ENCODE measurements at places on chromosomes 1 and 21.

GRCh38 chr1:64515427-64515826, 45.5 kb downstream of the CACHD1 start:
- DNase-seq: no peak

- no peak for DNase-seq
Measured at GRCh38 chr1:198873696-198874230, 234.9 kb downstream of the PTPRC start.

GRCh38 chr1:119160866-119161265, 20.4 kb upstream of the WARS2 start:
- DNase-seq: no peak

- no peak for DNase-seq
Measured at GRCh38 chr1:25873120-25873519, 2.4 kb downstream of the PAQR7 start.

DNA sequence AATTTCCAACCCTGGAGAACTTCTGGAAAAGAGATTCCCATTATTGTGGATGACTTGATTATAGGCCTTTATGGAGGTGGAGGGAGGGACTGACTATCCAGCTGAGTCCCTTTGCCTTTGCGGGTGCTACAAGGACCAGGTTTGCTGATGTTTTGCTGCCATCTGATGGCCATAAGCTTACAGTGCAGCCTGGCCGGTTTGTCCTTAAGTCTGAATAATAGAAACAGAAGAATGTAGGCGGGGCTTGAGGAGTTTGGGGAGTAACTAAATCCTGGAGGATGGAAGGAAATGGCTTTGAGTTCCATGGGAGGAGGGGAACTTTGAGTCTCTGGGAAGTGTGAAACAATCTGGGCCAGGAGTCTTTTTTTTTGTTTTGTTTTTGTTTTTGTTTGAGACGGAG, 55.7 kb upstream of the CD1D start:
- DNase-seq: peak; percentile 91

DNA sequence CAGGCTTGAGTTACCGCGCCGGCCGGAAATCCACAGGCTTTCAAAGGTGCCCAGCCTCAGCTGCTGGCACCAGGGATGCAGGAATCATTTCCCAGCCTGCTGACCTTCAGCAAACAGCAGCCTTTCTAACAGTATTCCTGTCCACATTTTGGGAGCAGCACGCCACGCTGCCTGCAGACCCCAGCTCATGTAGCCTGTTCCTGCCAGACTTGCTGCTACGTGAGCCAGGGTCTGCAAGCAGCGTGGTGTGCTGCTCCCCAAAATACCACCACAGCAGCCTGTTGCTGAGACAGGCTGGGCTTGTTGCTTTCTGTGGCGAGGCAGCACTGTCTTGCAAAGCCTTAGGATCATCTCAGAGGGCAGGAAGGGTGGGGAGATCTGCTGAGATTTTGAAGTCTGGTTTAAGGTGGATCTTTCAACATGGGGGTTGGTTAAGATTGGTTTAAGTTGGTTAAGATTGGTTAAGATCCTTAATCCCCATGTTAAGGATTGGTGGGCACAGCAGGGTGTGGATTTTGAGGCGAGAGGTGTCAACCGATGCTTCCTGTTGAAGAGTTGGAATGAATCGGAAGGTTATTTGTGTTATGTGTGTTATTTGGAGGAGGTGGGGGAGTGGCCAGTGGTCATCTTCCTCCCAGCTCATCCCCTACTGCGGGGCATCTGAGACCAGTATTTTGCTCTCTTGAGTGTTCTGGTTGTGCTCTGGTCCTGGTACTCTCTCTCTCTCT, 12.9 kb downstream of the FAAH start:
- no peak for DNase-seq

GRCh38 chr21:31218830-31219608, 125.0 kb downstream of the TIAM1 start:
- no peak for DNase-seq

DNA sequence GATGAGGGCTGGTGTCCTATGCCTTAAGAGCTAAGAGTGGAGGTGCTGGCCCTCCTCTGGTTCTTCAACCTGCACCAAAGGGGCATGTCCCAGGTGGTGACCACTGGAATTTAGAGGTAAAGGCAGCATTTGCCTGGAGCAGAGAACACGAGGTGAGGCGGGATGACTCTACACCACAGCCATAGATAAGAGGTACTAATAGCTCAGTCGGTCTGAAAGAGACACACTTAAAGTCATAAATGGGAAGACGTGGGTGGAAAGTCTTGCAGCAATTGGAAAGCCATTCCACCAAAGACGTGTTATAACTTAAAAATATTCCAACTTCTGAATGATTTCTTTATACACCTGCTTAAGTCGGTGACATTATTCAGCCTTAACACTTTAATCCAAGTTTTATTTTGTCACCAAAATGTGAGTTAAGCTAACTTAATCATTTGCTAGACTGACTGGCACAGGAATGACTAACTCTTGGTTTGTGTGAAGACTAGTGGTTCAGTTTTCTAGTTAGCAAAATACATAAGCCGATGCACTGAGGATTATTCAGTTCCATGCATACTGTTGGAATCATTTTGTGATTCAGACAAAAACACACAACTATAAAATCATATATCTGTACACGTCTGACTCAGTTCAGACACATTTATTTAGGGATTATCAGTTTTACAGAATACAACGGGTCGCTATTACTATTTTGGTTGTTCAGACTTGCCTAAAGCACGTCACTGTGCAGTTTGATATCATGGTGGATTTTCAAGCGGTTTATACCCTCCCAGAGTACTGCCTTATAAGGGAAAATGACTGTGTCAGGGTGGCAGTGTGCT, 4.6 kb upstream of the ETS2 start:
- DNase-seq: no peak

GRCh38 chr1:235503403-235504121, 690 bp downstream of the B3GALNT2 start:
- peak; percentile 8 for DNase-seq

- DNase-seq: no peak
Measured at GRCh38 chr1:96333522-96334235, 387.9 kb upstream of the PTBP2 start.

DNA sequence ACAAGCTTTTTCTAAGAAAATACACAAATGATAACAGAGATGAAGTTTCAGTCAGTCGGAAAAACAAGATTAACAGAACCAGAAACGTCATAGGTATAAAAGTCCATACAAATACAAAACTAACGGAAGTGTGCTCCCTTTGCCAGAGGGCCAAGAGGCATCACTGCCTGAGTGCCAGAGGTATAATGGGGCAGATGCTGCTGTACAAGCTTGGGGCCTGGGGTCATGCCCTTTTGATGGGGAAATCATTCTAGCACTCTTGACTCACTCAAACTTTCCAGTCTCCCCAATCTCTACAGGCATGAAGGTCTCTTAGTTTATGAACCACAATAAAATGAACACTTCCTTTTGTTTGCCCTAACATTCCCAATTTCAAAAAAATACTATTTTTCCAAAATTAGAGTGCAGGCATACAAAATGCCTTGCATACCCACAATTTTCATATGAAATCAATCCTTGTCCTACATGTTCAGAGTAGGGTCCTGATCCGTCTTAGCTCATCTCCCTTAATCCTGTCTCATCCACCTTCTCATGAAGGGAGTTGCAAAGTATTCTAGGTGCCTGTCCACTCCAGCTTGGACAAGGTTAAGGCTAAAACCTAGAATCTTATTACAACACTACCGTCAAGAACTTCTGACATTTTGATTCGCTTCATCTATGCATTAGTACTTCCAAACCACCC, 1.5 kb downstream of the RPL22 start:
- no peak for DNase-seq

DNA sequence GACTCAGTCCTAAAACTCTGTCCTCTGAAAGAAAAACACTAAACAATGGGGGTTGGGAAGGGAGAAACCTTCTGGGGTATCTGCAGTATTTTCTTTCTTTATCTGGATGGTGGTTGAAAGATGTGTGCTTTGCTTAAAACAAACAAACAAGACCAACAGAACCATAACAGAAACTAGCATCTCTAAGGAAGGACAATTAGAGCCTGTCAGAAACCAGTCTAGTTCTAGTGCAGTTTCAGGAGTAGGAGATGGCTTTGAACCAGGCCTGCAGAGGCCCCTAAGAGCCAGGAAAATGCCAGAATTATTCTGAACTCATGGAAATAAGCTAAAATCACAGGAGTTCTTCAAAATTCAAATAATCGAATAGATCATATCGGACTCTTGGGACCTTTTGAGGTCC, 18.5 kb downstream of the ILDR2 start:
- DNase-seq: no peak

GRCh38 chr1:89912073-89912472, 82.8 kb upstream of the ZNF326 start:
- DNase-seq: no peak

GRCh38 chr1:85481688-85482087, 16.7 kb upstream of the DDAH1 start:
- no peak for DNase-seq

- peak; percentile 39 for DNase-seq
Measured at GRCh38 chr1:154747740-154748404, 122.2 kb downstream of the KCNN3 start.

DNA sequence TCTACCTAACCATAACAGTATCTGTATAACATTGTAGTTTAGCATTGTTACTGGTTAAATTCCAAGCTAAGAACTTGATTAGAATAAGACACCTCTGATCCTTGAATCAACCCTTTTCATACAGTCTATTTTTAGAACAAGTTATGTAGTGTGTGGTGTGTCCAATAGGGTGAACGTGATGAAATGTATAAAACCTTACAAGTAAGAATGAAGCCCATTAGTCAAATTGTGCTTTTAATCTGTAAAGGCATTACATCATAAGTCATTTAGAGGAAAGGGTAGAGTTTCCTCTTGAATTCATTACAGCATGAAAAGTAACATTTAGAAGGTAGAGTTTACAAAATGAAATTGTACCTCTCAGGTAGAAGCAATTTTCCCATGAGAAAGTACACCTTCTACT, 479.2 kb downstream of the LTN1 start:
- DNase-seq: no peak

DNA sequence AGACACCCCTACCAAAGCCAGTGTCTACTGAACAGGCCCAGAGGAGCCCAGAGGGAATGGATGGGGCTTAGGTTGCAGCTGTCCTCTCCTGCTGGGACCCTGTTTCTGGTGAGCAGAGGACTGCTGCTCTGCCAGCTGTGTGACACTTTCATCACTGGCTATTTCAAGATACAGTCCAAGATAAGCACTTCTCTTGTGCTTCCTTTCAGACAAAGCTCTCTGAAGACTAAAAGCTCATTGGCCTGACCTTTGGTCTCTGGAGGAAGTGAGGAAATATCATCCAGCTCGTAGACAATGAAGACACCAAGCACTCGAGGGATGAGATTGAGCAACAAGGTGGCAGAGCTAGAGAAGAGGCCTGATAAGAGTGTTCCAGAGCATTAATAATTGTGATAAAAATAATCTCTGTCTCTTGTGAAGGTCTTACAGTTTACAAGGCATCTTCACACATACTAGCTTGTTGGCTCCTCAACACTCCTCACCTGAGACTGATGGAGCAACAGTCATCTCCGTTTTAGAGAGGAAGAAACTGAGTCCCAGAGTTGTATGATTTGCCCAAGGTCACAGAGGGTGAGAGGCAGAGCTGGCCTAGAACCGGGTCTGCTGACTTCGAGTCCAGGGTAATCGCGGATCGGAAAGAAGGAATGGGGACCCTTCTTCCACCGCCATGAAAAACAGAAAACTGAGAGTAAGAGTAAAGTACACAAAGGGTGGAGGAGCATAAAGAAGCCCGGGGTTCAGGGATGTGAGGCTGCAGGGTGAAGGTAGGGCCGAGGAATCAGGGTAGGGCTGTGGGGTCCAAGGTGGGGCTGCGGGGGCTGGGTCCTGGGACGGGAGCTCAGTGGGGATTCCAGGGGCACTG, 666 bp downstream of the PAFAH2 start:
- DNase-seq: no peak

- no peak for DNase-seq
Measured at GRCh38 chr1:222791006-222791710, 23.7 kb upstream of the DISP1 start.

GRCh38 chr1:234605983-234606783, 3.8 kb downstream of the IRF2BP2 start:
- DNase-seq: no peak

- DNase-seq: no peak
Measured at GRCh38 chr1:226749467-226749866, 10.4 kb upstream of the ITPKB start.

DNA sequence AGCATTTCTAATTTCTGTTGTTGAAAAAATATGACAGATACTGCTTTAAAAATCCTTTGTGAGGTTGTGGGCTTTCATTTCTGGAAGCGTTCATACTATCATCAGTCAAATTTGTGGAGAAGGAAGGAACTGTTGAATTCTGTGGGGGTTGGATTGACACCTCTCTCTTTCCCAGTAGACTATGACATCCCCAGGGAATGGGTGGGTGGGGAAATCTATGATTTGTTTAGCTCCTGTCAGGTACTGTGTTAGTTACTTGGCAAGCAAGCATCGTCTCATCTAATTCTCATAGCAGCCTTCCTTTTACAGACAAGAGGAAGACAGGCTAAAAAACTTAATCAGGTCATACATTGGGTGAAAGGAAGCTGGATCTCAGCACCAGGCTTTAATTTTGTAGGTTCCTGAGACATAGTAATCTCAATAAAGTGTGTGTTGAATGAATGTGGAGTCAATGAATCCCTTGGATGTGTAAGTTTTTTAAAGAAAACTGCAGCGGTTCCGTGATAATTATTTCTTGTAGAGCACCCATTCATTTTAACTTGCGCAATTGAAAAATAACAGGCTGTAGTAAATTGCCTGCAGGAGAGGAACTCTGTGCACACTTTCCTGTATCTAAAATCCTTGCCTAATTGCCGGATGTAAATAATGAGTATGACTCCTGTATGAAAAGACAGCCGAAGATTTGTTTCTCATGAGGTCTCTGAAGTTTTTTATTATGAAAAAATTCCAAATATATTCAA, 60.6 kb downstream of the MYOM3 start:
- peak; percentile 98 for DNase-seq

GRCh38 chr21:34827445-34828235, 158.8 kb downstream of the CLIC6 start:
- DNase-seq: no peak

GRCh38 chr1:157278383-157279137, 140.4 kb upstream of the ETV3 start:
- no peak for DNase-seq

- no peak for DNase-seq
Measured at GRCh38 chr1:52328615-52329014, 37.4 kb downstream of the CC2D1B start.

DNA sequence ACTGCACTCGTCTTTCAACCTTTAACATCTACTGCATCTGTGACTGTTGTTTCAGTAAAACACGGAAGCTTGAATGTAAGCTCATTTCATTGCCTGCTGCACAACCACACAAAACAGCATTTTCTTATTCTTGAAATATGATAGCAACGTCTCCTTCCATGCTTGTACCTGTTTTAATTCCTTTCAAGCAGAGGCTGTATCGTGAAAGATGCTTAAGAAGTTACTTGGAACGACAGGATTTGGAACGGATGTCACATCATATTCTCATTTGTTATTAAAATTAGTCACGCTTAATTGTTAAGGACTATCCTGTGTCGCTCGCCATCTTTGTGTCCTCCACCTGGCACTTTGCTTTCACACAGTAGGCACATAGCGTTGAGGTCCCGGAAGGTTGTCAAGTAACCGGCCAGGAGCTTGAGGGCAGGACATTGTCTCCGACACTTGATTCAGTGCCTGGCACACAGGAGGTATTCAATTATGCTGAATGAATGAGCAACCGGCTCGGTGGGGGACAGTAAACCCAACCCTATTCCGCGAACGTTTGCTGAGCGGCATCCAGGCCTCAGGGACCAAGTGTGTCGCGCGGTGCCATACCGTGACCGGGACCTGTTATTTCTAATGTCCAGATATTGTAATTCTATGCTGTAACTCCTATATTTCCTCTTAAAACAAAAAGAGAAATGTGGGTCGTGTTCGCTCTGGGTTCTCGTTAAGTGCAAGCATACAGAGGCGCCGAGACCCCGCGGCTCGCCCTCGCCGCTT, 499 bp upstream of the SH3GLB1 start:
- DNase-seq: no peak

GRCh38 chr1:160740133-160740688, 1.2 kb downstream of the SLAMF7 start:
- no peak for DNase-seq
